SK-MEL-5 (cell line): ENCODE measurements at places on chromosomes 7 and 10. TPM values are rescaled to one million over a fixed set of nuclear protein-coding genes. Genes with fewer than 3 reads are reported as not detected.

Gene AKR1D1
- total RNA-seq = 0.13 TPM in 1 of 2 replicates, not detected in the other

- DNase-seq = no peak
Observed at GRCh38 chr10:26479766-26480492, 41.8 kb downstream of the APBB1IP start.

DNA sequence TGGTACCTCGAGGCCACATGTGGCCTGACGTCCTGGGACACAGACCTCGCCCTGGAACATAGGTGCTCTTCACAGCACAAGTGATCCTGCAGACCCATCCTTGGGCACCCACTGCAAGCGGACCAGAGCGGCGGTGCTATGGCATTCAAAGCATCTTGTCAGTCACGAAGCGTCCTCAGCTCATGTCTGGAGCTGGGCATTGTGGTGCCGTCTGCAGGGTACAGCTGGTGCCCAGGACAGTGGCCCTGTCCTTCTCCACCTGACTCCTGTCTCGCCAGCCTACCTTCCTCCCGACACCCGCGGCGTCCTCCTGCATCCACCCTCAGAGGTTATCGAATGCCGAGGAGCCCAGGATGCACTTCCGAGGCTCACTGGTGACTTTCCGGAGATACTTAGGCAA, 26.5 kb downstream of the ADGRA1 start:
- no peak for DNase-seq

- peak; percentile 81 for DNase-seq
Observed at GRCh38 chr7:4738711-4739527, 36.5 kb upstream of the AP5Z1 start.

DNA sequence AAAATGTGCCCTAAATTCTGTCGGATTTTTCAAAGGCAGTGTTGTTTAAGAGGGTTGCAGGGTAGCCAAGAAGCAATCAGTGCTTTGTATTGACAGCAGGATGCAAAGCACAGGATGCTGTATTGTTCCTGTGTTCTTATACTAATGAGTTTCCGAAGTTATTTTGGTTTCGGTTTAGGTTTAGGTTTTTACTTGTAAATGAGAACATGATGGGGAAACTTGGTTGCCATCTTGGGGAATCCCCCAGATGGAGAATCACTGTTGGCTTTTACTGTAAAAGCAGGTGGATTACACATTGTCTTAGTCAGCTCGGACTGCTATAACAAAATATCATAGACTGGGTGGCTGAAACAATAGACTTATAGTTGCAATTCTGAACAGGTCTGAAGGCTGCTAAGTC, 72.1 kb downstream of the INHBA start:
- no peak for DNase-seq

Gene LRRC4
- total RNA-seq = not detected in 2 replicates

GRCh38 chr7:34612661-34613060, 45.4 kb upstream of the NPSR1 start:
- DNase-seq = no peak

GRCh38 chr10:123306290-123306689, 152.1 kb downstream of the BUB3 start:
- DNase-seq = no peak

- DNase-seq = no peak
Observed at GRCh38 chr7:159113056-159113455, 31.6 kb downstream of the VIPR2 start.

Gene CALHM1
- total RNA-seq = not detected in 2 replicates

- no peak for DNase-seq
Observed at GRCh38 chr10:92419740-92420545, 129.0 kb downstream of the MARCHF5 start.

DNA sequence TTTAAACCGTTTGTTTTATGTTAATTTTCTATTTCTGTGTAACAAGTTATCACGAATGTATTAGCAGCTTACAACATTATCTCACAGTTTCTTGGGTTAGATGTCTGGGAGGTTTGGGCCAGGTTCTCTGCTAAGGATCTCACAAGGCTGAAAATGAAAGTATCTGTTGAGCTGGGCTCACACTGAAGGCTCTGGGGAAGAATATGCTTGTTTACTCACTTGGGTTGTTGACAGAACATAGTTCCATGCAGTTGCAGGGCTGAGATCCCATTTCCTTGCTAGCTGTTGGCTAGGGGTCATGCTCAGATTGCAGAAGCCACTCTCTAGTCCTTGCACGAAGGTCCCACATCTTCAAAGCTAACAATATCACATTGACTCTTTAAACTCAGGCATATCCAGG, 266.6 kb upstream of the GNAI1 start:
- no peak for DNase-seq

DNA sequence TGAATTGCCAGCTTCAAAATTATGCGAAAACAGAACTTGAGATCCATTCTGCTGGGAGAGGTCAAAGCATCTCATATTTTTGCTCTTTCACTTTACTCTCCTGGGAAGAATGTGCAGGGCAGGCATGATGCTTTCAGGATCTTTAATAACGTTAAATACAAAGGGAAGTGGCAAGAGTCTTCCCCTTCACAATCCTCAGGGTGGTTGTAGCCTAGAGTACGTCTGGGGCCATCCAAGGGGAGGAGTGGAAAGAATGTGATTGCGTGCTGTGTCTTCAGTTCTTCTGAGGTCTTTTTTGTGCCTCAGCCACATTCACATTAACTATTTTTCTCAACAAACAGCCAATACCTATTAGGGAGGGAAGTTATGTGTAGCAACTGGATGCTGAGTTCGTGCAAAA, 207.3 kb downstream of the HGF start:
- no peak for DNase-seq

DNA sequence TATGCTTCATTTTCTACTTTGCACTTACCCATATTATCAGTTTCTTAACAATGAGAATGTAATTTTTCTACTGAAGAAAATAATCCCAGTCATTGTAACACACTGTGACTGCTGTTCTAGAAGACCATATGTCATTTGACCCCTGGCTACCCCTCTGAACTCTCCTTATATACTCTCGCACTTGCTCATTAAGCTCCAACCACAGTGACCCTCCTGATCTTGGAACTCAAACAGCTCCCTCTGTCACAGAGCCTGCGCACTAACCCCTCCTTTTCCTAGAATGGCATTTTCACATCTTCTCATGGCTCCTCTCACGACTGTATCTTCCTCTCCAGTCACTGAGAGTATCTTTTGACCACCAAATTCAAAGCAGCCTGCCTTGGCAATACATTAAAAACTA, 169.7 kb downstream of the CACNA2D1 start:
- no peak for DNase-seq

DNA sequence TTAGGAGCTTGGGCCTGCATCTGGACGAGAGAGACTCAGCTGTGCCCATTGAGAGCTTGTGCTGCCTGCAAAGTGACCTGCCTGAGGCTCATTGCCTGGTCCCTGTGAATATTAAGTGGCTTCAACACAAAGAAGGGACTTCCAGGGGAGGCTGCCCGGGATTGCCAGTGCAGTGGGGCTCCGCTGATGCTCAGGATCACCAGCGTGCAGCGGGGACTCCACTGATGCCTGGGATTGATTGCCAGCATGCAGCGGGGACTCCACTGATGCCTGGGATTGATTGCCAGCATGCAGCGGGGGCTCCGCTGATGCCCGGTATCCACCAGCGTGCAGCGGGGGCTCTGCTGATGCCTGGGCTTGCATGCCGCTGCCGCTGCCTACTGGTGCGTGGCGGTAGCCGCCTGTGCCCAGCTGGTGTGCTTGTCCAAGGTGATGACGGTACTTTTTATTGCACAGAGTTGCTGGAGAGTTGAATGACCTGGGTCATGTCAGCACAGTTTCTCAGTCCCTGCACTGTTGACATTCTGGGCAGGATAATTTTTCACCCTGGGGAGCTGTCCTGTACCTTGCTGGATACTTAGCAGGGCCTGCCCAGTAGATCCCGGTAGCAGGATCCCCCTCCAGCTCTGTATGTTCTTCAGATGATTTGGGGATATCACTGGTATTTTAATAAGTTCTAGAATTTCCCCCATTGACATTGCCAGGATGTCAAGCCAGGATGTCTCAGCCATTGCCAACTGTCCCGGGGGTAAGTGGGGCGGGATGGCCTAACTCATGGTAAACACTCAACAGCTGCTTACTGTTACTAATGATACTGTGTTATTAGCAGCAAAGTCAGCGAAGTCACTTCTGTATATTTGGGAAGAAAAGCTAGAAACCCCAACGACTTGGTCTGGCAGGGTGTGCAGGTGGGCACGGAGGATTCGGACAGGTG, 13.0 kb downstream of the DOCK1 start:
- no peak for DNase-seq

Gene HHEX
- 0.19 and 0.48 TPM in 2 replicates for total RNA-seq
